Left forelimb (tissue), 1 donor: ENCODE measurements at places on chromosomes 2 and 18.

- no peak for DNase-seq
These were observed 51.7 kb downstream of the TGOLN2 start for GRCh38 chr2:85275984-85276540.

- no peak for DNase-seq
These were observed 47.7 kb upstream of the SMAD2 start for GRCh38 chr18:47978141-47978540.

DNA sequence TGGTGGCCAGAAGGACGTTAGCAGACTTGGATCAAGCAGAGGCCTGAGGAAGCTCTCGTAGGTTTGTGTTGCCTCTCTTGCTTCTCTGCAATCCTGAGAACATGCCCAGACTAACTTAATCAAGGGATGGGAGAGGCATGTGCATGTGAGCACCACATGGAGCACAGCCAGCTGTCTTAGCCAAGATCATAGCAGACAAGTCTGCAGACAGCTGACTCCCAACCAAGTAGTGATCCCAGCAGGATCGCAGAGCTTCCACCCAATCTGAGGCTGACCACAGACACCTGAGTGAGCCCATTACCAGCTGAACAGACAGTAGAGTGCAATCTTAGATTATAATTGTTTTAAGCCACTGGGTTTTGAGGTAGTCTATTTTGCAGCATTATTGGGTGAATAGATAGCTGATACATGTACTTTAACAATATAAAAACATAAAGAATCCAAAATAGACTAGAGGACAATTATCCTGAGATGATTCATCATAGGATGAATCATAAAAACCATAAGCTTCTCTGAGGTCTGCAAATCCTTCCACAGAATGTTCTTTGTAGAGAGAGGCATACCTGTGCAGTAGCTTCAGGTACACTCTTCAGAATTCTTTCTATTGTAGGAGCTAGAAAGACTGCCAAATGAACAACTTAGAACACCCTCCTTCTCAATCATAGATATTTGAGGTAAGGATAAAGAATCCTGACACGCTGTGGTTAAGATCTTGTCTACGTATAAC, 25.2 kb upstream of the FAM110C start:
- no peak for DNase-seq

DNA sequence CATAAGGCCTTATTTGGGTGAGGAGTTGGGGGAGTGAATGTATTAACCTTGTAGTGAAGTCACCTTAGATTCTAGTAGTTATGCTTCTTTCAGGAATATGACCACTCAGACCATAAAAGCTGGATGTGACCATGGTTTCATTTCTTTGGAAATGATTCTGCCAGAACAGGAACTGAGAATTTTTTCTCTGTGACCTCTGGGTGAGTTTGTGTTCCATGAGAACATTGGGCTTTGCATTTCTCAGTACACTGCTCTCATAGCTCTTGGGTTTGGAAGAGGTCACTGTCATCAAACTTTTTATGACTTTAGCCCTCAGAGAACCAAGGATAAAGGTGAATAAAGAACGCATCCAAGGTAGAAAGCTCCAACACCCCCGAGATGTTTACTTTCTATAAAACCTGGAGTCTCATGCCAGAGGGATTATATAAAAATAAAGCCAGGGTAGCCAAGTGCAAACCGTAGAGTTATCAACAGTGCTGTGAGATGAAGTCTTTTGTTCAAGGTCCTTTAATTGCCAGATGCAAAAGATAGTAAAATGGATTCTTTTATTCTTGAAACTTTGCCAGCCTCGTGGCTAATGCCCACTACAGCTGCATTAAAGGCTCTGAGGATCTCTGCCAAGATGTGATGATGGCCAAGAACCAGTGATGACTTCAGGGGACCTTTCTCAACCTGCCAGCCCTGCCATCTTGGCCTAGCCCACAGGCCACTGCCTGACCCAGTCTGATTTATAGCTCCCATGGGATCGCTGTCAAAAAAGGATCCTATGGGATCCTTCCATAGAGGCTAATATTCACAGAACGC, 27.8 kb upstream of the MAT2A start:
- DNase-seq = no peak

DNA sequence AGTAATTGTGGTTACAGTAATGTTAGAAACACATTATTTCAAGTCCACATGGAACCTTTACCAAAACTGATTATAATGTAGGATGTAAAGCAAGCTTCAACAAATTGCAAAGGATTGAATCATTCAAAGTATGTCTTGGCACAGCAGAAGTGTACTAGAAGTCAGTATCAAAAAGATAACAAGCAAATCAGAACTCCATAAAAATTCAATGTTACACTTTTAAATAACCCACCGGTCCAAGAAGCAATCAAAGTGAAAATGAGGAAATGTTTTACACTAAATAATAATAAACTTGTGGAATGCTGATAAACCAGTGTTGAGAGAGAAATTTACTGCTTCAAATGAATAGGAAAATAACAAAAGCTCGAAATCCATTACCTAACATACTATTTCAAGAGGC, 47.7 kb downstream of the TTC21B start:
- DNase-seq = no peak

DNA sequence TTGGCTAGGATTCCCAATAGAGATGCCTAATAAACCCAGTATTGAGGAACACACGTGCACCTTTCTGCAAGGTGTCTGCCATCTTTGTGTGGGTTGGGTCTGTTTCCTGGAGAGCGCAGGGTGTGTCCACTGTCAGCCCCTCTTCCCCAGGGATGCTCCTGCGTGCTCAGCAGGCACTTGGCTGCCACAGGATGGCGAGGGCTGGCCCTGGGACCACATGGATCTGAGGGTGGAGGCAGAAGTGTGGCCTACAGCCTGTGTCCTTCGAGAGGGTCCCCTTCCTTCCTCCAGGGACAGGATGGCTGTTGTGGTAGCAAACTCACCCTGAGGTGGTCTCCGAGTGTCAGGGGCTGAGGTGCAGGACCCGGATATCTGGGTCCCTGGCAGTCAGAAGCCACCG, 78.0 kb upstream of the PXDN start:
- DNase-seq = no peak

- peak; percentile 44 for DNase-seq
These were observed 171.1 kb downstream of the HDAC4 start for GRCh38 chr2:239229545-239230279.

DNA sequence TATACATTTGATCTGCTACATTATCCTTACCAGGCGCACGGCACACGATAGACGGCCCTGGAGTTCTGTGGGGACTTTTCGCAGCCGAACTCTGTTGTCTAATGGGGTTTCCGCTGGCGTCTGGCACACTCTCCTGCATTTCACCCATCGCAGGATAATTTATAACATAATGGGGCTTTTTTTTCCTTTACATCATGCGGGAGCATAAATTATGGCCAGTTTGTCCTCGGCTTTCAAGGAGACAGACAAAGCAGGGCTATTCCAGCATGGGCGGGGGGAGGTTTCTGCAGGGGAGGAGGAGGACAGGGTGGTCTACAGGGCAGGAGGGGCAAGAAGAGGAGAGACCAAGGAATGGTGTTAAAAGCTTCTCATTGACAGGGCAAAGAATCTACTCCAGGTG, 279.8 kb downstream of the CELF4 start:
- DNase-seq = no peak

GRCh38 chr2:109372614-109373013, 241.2 kb downstream of the SEPTIN10 start:
- no peak for DNase-seq
